ENCODE measurements at places on chromosomes 12 and 14.

- peak; percentile 67 for DNase-seq
Observed at GRCh38 chr14:52351233-52352060, 37.3 kb downstream of the PTGER2 start.

DNA sequence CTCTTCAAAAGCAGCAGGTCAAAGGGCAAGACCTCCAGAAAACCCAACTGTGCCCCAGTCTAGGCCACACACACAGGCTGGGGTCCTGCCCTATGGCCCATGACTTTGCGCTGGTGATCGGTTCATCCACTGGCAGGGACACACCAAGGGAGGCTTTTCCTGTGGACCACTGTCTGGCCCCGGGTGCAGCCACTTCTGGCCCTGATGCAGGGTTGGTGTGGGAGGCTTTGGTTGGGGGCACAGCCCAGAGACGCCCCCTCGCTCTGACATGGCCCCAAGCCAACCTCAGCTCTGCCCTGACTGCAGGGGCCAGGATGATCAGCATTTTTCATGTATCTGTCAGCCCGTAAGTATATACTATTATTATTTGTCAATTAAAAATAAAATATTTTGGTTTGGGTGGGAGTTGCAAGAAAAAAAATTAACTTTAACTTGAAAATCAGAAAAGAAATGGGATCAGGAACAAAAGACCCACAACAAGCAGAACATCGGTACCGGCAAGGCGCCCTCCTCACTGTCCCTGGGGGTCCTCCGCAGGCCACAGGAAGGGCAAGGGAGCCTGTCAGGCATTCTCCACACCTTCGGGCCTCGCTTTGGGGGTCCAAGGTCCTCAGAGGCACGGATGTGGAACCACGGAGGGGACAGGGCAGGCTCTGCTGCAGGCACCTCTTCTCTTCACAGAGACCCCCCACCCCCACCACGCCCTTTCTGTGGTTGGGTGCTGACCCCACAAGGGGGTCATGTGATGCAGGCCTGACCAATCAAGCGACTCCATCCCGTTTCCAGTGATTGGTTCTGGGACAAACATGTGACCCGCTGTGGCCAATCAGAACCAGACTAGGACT lies 181.5 kb upstream of the SFSWAP start:
- no peak for DNase-seq

- DNase-seq = no peak
Observed at GRCh38 chr12:95573951-95574576, 22.8 kb upstream of the USP44 start.

DNA sequence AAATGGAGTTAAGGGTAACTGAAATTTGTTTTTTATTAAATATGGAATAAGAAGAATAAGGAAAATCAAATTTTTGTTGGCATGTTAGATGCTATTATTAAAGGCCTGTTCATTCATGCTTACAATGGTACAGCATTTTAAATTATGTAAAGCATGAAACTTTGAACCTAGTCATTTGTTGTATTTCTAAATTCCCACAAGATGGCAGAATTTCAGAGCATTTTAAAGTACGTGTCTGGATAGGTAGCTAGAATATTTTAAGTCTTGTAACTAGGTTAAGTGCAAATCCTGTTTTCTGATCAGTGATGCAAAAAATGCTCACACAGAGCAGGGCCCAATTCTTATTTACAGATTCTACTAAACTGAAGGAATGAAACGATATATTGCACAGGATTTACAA lies 585.6 kb upstream of the MIS18BP1 start:
- no peak for DNase-seq

DNA sequence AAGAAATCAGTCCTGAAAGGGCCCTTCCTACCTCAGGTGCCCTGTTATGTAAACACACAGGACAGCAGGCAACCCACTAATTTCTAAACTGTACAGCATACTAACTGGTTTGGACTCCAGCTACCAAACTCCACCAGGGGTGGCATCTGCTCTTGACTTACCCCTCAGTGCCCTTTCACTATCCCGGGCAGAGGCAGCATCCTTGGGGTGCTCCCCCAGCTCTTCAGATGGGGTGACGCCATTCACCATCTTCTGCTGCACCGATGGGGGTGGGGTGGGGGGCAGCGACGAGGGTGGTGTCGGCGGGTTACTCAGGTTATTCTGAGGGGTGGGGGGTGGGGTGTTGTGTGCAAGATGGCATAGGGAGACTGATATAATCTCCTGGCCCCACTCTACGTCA lies 11.5 kb upstream of the PRKAG1 start:
- DNase-seq = no peak

GRCh38 chr14:65976761-65977404 lies 509.3 kb upstream of the CCDC196 start:
- DNase-seq = no peak

- no peak for DNase-seq
Observed at GRCh38 chr14:88256997-88257950, 65.8 kb downstream of the KCNK10 start.

- DNase-seq = peak; percentile 88
Observed at GRCh38 chr12:2052826-2053678, at the start of gene CACNA1C. TSS of gene CACNA1C (plus strand) at chr12:2052987. CDS start at chr12:2053563, 576 bp downstream.

- DNase-seq = peak; percentile 78
Observed at GRCh38 chr14:31059152-31059924, 33.2 kb upstream of the STRN3 start.

- peak; percentile 52 for DNase-seq
Observed at GRCh38 chr14:102930753-102931579, 8.5 kb downstream of the AMN start.

DNA sequence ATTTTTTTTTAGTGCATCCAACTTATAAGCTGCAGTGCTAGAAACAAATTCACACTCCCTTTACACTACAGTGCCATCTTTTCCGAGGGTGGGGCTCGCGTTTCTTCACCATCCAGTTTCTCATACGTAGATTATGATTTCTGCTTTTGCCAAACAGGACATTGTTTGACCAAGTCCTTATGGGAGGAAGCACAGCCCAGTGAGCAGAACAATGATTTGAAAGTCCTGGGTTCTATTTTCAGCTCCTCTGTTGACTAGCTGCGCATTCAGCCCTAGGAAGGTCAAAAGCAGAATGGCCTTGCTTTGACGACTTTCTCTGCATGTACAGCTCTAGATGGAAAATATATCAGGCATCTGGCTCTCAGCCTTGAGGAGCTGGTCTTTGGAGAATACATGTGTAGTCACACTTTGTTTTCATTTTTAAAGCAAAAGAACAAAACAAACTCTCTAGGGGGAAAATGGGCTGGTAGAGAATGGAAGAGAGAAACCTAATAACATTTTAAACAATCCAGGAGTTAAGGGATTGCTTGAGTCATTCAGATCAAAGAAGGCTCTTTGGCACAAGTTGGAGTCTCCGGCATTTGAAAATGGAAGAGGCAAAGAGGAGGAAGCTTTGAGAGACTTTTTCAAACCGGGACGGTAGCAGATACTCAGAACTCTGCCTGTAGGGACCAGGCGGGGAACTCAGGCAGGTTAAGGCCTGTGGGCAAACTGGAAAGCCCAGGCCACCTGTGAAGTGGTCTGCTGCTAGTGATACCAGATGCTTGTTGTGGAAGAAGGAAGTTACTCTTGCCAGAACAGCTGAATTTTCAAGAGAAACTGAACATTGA lies 257.3 kb upstream of the PLEKHG7 start:
- DNase-seq = no peak

DNA sequence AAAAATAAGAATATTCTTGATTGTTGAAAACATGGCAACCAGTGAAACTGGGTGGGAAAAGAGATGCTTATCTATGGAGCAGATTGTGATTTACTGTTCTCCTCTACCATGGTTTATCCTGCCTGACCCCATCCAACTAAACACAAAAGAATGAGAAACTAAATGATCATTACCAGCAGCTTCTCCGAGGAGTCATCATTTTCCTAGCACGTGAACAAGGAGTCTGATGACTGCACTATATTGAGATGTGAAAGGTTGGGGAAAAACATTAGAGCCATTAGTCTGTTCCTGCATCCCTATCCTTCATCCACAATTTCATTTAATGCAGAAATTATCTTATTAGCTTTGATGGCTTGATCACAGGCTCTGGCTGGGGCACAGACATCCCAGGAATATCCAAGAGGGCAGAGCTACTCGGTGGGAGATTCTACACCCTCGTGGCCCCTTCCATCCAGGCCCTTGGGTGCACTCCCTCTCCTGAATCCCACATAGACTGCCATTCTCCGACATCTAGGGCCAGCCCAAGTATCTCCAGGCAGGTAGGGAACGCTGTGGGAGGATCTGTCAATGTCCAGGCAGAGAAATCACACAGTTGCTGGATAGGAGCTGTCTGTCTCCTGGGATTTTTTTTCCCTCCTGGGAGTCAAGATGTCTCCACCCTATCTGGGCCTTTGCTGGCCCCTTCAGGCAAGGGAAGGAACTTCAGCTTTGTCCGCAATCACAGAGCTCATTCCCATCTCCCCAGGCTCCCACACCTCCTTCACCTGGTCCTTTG lies 43.3 kb upstream of the DHRS4 start:
- peak; percentile 73 for DNase-seq

GRCh38 chr12:55862286-55862685 lies 19.6 kb upstream of the MMP19 start:
- no peak for DNase-seq

DNA sequence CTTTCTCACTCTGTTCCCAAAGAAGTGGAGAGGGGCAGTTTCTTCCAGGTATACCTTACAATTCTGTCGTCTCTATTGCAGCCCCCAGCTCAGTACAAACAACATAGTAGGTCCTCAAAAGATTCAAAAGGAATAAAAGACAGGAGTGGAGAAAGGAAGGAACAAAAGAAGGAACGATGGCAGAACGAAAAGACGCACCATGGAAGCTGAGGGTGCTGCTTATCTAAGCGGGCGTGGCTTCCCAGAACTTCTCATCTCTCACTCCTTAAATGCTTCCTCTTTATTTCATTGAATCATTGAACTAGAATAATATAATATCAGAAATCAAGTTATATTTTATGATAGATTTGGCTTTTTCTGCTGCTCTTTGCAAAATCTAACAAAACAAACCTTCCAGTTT lies 13.7 kb upstream of the LTA4H start:
- no peak for DNase-seq

DNA sequence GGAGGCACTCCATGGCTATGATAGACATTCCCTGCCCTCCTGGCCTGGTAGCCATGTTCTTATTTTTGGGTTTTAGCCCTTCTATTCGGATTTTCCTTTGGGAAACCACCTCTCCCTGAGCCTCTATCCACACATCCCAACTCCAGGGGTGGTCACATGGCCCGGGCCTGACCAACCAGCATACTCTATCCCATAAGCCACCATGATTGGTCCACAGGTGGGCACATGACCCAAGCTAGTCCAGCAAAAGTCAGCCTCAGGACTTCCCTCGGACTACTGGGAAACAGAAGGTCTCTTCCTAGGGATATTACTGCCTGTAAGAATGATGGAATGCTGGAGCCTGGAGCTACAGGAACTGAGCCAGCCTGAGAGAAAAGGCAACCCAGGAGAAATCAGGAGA lies 12.5 kb downstream of the PRIMA1 start:
- no peak for DNase-seq

DNA sequence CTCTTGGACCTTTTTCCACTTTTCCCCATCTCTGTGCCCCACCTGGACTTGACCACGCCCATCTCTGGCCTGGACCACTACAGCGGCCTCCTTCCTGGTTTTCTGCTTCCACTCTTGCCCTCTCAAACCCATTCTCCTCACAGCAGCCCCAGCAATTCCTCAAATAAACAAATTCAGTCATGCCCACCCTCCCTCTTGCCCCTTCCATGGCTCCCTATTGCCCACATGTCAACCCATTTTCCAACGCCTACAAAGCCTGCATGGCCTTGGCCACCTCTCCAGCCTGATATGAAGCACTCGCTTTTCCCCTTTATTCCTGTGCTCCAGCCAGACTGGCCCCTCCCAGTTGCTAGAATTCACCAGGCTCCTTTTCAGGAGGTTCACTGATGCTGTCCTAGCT lies 5.9 kb upstream of the OTUB2 start:
- DNase-seq = no peak

- DNase-seq = no peak
Observed at GRCh38 chr14:97697772-97698171, 900.6 kb downstream of the VRK1 start.

DNA sequence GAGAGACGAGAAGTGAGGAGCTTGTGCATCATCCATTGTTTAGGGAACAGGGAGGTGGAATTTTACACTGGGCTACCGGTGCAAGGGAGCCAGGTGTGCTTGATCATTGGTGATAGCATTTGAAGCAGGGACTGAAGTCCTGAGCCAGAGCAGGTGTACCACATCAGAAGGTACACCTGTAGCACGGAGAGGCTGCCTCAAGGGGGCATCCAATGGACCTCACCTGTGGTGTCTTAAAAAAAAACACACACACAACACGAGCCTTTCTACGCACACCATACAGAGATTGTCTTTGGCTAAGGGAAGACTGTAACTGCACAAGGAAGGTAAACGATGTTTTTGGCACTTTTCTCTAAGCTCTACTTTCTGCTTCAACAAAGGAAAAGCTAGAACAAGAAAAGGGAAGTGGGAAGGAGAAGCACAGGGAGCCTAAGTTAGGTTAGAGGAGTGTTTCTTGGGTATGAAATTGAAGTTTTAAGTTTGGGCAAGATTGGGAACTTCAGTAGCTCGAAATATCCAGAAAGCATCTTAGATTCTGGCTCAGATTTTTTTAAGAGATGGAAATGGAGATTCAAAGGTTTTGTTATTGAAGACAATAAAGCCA lies 334.3 kb upstream of the FBXO33 start:
- no peak for DNase-seq

GRCh38 chr12:43060742-43061141 lies 471.2 kb upstream of the PRICKLE1 start:
- no peak for DNase-seq

DNA sequence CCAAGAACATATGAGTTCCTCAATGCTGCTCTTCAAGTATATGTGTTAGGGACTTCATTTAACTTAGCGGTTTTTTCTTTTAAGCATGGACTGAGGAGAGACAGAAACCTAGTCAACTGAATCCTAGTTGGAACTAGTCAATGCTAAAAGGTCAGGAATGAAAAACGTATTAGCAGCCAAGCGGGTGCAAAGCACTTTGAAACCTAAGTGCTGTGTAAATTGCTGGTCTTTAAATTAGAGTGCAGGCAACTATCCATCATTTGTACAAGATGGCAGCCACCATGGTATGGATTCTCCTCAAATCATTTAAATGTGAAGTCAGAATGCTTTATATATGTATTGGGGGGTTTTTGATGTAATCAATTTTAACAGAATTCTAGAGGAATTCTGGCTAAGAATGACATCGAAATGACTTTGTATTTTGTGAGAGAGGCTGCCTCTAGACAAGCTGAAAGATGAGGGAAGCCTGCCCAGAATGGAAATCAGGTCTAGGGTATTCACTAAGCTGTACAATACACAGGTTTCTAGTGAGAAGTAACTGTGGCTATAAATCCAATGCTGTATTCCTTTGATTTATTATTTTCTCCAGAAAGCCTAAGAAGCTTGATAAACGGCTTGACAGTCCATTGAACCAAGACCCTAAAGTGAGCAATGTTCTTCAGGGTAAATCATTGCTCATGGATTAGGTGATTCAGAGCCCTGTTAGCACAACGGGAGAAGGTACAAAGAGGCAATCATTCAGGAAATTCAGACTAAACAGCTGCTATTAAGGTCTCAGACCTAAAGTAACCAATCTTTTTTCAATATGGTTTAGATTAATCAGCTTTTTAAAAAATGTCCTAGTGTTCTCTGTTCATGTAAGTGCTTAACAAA lies 198.8 kb downstream of the ANO2 start:
- DNase-seq = no peak
